CD4-positive, alpha-beta T cell (primary cell): ENCODE measurements at places on chromosomes 3 and 15.

GRCh38 chr3:61667814-61668213 lies 106.4 kb downstream of the PTPRG start:
- DNase-seq: no peak

- no peak for DNase-seq
These were observed 14.6 kb downstream of the ZNF860 start for GRCh38 chr3:31996195-31996594.

DNA sequence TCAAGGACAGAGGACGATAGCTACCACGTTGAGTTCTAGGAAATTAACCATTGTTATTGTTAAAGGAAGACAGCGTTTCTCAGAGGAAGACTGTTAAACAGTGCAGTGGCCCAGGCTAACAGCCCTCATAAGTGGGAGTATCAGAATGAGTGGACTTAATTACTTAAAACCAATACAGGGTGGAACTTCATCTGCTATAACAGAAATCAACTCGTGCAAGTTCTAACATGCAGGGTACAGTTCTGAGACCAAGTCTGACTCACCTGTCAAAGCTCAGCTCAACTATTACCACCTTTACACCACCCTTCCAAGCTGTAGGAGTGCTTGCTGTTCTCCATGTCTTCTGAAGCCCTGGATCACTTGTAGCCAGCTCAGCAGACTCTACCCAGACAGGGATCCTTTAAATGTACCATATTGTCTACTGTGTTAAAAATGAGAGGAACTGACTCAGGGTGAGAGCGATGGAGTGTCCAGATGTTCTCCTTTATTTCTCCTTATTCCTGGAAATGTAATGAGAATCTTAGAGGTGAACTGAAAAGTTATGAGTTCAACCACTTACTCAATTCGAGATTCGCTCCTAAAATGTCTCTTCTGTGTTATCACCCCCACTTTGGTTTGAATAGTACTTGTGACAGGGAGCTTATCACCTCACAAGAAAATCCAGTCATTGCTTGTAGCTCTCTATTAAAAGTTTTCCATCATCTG lies 26.5 kb downstream of the CD86 start:
- no peak for DNase-seq

DNA sequence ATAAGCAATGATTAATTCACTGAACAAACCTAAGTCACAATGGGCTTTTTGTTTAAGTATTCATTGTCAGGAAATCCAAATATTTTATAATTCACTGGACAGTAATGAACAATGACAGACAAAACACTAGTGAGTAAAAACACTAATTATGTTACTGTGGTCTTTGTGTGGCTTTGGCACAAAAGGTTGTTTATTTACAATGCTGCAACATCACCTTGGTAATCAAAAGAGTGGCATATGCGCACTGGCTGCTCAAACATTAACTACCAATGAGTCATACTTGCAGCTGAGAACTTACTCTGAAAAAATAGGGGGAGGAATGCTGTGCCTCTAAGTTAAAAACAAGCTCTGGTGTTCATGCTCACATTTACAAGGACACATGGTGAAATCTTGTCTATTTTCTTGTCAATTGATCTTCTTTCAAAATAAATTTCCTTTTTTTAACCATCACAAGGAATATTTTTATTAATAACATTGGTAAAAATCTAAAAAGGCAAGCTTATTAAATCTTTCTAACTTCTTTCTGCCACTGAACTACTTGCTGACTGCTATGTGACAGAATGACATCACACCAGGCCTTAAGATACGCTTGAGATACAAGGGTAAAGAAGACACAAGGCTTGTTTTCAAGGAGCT lies 85.2 kb upstream of the PPIB start:
- peak; percentile 16 for DNase-seq

GRCh38 chr3:67009716-67010115 lies 11.6 kb downstream of the KBTBD8 start:
- no peak for DNase-seq

DNA sequence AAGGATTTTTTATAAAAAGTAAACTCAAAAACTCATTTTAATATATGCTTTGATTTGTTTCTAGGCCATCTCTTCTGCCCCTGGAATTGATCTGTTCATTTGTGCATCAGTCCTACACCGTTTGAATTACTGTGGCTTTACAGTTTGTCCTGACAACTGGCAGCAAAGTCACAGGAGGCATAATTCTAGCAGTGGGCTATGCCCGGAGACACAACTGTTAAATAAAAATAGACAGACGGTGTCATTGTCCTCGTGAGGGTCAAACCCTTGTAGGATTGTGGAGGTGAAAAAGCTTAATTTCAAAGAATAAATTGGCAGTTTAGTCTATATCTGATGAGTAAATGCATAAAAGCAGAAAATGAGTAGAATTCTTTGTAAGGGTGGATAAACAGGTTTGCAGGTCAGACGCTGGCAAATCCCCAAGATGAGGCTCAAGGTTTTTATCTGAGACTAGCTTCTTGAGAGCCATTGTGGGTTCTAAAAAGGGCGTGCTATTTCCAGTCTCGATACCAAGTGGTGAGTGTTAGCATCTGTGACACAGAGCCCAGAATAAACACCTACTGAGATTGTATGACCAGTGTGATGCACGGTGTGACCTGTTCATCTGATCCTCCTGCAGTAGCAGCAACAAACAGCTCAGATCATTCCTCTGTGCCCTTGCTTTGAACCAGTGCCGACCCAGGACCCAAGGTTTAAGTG lies 51.5 kb upstream of the SLCO3A1 start:
- DNase-seq: no peak
